CD4-positive, alpha-beta T cell treated with Interleukin-12 subunit alpha and Interleukin-12 subunit beta, for 1 hour (primary cell): ENCODE measurements at places on chromosomes 12 and 14.

GRCh38 chr12:80272387-80272915, 171.6 kb upstream of the PTPRQ start:
- DNase-seq = no peak

DNA sequence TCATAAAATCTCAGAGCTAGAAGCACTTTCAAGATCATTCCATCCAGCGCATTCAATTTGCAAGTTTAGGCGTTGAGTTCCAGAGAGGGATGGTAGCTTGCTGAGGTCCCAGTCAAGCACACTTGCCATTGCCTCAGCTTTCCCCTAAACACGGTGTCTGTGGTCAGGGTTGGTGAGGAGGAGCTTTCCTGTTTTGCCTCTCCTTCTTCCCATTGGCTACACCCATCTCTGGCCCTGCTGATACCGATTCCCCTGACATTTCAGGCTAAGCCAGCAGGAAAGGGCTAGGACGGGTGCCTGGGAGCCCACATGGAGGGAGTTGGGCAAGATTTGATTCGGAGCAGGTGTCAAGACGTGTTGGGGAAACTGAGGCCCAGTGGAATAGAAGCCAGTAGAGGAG, 9.1 kb downstream of the NFATC4 start:
- no peak for DNase-seq

GRCh38 chr12:57771236-57771872, 551 bp downstream of the METTL1 start:
- DNase-seq = peak; percentile 85

- DNase-seq = no peak
These were observed 1.0 kb downstream of the GMFB start for GRCh38 chr14:54487771-54488170.

- DNase-seq = no peak
These were observed 1.1 kb downstream of the CLEC14A start for GRCh38 chr14:38254571-38255407.

DNA sequence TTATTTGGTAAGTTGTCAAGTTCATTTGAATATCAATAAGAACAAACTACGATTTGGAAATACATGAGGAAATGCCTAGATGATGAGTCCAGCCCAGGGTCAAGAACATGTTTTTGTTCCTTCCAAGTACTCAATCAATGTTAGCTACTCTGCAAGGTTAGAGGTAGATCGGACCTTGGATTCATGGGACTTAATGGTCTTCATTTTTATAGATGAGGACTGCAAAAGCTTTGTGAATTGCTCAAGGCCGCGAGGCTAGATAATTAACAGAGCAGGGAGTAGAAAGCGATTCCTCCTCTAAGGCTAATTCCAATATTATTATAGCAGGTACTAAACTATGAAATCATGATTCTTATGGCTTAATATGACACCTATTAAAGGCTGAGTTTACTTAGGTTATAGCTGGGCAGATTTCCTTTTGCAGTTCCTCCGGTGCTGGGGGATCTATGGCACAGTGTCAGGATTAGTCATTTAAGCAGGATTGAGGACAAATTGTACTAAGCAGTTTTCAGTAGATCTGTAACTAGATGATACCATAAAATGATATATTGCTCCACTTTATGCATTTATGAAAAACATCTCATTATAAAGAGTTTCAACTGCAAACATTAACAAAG, 19.8 kb downstream of the NR1H4 start:
- DNase-seq = no peak

GRCh38 chr14:68193970-68194681, 374.5 kb downstream of the RAD51B start:
- DNase-seq = no peak

- DNase-seq = no peak
These were observed 201.2 kb downstream of the CHST11 start for GRCh38 chr12:104657726-104658484.

DNA sequence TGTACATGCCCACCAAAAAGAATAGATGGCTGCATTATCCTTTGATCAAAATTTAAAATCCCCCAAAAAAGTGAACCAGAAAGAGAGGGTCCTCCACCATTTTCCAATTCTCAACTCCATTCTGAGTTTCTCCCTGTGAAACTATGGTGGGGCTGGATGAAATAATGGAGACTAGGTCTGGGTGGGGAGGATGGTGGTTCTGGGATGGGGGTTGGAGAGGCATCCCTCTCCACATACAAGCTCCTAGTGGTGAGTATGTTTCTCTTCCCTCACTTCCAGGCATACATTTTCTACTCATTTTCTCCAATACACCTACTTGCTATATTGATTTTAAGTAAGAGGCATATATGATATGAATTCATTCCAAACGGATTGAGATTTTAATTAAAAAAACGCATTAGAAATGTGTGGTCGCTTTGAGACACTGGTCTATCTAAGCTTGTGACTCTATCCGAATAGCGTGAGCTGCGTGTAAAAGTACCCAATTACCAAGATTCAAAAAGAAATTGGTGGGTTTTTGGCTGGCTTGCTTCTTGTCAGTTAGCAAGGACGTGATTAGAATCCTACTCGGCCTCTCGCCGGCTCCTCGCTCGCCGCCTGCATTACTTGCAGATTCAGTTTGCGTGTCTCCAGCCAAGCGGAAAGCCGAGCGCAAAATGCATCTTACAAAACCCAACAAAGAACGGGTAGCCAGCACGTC, 3.4 kb downstream of the ASCL1 start:
- DNase-seq = no peak

- DNase-seq = no peak
These were observed 143.0 kb downstream of the EMP1 start for GRCh38 chr12:13339538-13339937.

GRCh38 chr14:94392510-94392935, 4.1 kb upstream of the SERPINA1 start:
- DNase-seq = peak; percentile 42
